ENCODE measurements at places on chromosomes 13 and 19.

GRCh38 chr19:8150178-8150865, 930 bp upstream of the FBN3 start:
- DNase-seq, result no peak

DNA sequence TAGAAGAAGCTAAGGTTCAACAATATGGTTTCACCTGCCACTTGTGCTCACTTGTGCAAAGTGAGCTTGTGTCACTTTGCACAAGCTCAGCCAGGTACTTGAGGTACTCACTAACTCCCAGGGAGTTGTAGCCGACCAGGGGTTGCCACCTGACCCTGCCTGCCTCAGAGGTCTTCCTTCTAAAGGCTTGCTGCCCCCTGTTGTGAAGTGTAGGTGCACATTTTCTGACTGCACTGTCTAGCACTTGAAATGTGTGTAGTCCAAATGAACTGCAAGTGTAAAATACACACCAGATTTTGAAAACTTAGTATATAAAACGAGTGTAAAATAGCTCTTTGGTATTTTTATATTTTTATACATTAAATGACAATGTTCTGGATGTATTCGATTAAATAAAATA, 230.8 kb downstream of the DLEU7 start:
- DNase-seq, result no peak

- peak; percentile 51 for DNase-seq
Observed at GRCh38 chr13:21637296-21637695, 33.3 kb upstream of the MICU2 start.

GRCh38 chr13:70736622-70737317, 628.5 kb upstream of the KLHL1 start:
- DNase-seq, result no peak

- DNase-seq, result no peak
Observed at GRCh38 chr13:23928985-23929384, 31.7 kb upstream of the C1QTNF9B start.

DNA sequence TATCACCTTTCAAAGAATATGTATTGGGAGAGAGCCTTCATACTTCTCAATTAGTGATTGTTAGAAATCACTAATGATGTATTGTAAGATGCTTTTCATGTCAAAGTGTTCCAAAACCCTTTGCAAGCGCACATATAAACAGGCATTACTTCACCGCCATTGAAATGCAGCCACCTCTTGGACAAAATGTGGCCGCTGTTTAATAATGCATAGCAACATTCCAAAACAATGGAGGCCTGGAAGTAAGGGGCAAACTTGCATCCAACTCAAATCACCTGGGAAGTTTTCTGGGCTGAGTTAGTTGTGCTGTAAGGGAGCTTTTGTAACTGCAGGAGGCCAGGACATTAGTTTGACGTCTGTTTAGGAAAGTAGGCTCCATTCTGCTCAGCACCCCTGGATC, 438.1 kb downstream of the FGF9 start:
- DNase-seq, result no peak

- no peak for DNase-seq
Observed at GRCh38 chr19:29018542-29018941, 194.4 kb downstream of the UQCRFS1 start.

- peak; percentile 1 for DNase-seq
Observed at GRCh38 chr19:15101479-15102082, 5.6 kb upstream of the SYDE1 start.

- no peak for DNase-seq
Observed at GRCh38 chr19:50515168-50515561, 1.5 kb upstream of the ASPDH start.

GRCh38 chr19:10412257-10412977, 7.9 kb upstream of the PDE4A start:
- peak; percentile 89 for DNase-seq

DNA sequence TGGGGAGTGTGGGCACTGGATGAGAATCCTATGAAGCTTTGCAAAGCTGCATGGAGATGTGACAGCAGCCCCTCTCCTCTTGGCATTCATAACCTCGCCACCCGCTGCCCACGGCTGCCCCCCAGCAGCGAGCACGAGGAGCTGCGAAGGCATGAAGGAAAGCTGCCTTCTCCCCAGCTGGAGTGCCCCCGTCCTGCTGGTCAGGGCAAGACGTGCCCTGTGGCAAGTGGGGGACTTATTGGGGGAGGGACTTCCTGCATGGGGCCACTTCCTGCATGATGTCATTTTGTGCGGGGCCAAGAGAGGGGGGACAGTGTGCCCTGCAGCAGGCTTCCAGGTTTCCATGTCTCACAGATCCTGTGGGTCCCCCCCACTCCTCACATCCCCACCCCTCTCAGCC, 85.9 kb downstream of the TSHZ3 start:
- DNase-seq, result no peak

- DNase-seq, result no peak
Observed at GRCh38 chr19:756236-756635, 5.3 kb downstream of the MISP start.

GRCh38 chr19:7497292-7497691, 8.5 kb upstream of the PEX11G start:
- no peak for DNase-seq

DNA sequence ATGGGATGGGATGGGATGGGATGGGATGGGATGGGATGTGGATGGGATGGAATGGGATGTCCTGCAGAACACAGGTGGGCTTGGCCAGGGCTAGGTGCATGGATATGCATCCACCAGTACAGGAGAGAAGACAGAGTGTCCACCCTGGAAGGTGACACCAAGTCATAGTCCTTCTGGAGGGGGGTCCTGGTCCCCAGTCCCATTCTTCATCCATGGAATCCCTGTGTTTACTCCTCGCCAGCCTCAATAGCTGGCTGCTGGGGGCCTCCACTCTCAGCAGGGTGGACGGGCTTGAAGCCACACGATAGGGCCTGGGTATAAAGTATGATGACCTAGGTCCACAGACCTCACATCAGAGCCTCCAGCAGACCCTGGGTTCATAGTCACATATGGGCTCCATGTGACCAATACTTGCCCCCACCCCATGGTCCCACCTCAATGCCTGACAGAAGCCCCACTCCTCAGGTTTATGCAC, 40.1 kb downstream of the RFX2 start:
- no peak for DNase-seq

Data from NCI-H510A treated with DMSO at 0.1 percent for 48 hours (cell line).